ENCODE measurements at places on chromosomes 3 and 15.
A peak's percentile ranks its signal among the peaks of the same experiment; 100 is the strongest.

- peak; percentile 29 for DNase-seq
These were observed 41.6 kb downstream of the NR2C2 start for GRCh38 chr3:14988988-14989394.

- DNase-seq, result peak; percentile 4
These were observed 201.6 kb downstream of the EDEM1 start for GRCh38 chr3:5389057-5389456.

DNA sequence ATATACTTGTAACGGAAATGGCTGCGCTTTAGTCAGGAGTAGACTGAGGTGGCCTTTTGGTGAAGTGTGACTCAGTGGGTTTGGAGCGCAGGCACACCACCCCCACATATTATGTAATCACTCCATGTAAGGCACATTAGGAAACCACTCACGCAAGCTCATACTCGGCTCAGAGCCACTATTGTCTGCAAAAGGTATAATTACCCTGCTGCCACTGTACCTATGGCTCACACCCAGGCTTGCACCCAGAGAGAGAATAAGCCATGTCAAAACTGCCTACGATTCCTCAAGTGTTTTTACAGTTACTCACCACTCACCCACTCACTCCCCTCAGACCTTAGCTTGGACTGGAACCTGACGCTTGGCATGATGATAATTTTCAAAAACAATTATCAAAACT, 611.9 kb upstream of the CCDC54 start:
- DNase-seq, result peak; percentile 64

DNA sequence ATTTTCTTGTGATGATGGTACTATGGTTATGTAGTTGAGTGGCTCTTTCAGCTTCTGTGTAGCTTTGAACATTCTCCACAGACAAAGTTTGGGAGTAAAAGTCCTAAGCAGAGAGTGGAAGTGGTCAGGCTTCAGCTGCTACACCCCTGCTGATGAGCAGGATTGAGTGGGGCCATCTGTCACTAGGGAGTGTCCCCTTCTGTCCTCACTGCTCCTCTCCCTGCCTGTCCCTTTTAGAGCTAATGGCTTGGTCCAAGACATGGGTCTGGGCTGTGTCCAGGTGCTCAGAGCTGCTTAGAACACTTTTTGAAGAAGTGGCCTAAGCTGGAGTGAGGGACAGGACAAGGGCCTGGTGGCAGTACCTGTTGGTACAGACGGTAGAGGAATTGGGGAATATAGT, 15.1 kb downstream of the MYZAP start:
- no peak for DNase-seq

All from RKO (cell line).